Endothelial cell of umbilical vein (primary cell): ENCODE measurements at places on chromosomes 1 and 21. TPM values are rescaled to one million over a fixed set of nuclear protein-coding genes. Genes with fewer than 3 reads are reported as not detected.
A peak's percentile ranks its signal among the peaks of the same experiment; 100 is the strongest.

Gene SLC1A7
- not detected in 2 replicates for polyA plus RNA-seq

DNA sequence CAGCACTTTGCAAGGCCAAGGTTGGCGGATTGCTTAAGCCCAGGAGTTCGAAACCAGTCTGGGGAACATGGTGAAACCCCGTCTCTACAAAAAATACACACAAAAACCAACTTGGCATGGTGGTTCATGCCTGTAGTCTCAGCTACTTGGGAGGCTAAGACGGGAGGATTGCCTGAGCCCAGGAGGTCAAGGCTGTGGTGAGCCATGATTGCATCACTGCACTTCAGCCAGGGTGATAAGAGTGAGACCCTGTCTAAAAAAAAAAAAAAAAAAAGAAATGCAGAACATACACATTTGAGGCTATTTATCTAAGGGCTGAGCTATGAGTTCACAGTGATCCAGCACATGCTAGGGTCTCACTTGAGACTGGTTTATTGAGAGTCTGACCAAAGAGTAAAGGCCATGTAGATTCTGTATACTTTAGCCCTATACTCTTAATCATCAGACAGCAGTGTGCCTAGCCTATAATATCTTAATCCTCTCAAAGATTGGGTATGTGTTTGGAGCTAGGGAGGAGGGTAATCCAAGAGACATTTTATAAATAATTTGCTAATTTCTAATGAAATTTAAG, 23.9 kb downstream of the RNF2 start:
- no peak overlapping the region for H3K4me3 ChIP-seq
- no peak overlapping the region for H3K27ac ChIP-seq
- no peaks in the 10 kb centered on the region for H3K27me3 ChIP-seq
- no peaks in the 10 kb centered on the region for H3K36me3 ChIP-seq
- no peak for DNase-seq
- no peaks in the 10 kb centered on the region for H3K4me1 ChIP-seq

DNA sequence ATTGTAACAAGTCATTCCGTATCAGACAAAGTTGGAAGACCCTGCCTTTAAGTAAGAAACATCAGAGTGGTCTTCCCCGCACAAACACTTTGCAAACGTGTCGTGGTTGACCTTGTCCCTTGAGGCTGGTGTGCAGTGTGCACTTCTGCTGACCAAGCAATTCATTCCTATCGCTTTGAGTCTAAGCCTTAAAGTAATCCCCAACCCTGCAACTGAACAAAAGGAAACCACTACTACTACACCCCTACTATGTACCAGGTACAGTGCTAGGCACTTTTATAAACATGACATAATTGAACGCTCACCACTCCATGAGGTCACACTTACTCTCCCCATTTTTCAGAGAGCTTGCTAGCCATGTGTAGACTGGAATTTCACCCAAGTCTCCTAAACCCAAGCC, 10.6 kb downstream of the ITPKB start:
- no peak overlapping the region for H3K27ac ChIP-seq
- H3K27me3 ChIP-seq: no peaks in the 10 kb centered on the region
- no peak overlapping the region for H3K4me3 ChIP-seq
- peaks cover 8% of the 10 kb centered on the region for H3K4me1 ChIP-seq

Gene CA6
- polyA plus RNA-seq: not detected in 2 replicates

DNA sequence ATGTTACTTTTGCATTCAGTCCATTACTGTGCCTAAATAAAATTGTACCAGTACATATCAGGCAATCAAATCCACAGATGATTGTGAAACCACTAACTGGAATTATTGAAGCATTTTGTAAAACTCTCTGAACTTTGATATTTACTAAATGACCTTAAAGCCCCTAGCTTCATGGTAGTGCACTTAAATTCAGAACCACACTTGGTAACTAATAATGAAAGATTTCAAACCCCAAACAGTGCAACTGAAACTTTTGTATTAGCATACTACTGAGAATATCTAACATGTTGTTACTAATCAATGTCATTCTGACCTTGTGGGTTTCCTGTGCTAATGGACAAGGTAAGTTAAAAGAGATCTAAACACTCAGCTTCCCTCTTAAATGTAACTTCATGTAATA, at the start of gene CFHR3:
TSS of gene CFHR3 (plus strand) at position 238 of the 400 bp plus-strand sequence. CDS start at position 285, 47 bp downstream.
- no peak for DNase-seq
- H3K27me3 ChIP-seq: no peaks in the 10 kb centered on the region
- H3K4me1 ChIP-seq: no peaks in the 10 kb centered on the region
- no peaks in the 10 kb centered on the region for H3K36me3 ChIP-seq
- no peak within 1 kb of the TSS for H3K4me3 ChIP-seq

Gene SH2D5
- polyA plus RNA-seq: 0.18 and 0.23 TPM in 2 replicates

DNA sequence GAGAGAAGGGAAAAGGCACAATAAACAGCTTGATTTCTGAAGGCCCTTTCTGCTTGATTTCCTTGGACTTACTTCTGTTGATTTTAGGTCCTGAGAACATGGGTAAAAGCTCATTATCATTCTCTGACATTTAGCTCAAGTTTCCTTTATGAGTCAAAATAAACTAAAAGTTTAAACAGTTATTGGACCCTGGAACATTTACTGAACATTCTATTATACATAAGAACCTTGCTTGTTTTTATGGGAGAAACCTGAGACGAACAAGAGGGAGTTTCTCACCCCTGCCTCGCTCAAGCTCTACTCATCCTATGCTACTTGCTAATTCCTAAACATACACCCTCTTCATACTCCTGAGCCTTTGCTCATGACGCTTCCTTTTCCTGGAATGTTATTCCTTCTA, 538.3 kb upstream of the PKN2 start:
- no peak overlapping the region for H3K4me3 ChIP-seq
- H3K27ac ChIP-seq: no peak overlapping the region
- H3K4me1 ChIP-seq: no peaks in the 10 kb centered on the region
- no peak for DNase-seq

- no peaks in the 10 kb centered on the region for H3K4me1 ChIP-seq
- no peak overlapping the region for H3K4me3 ChIP-seq
- no peaks in the 10 kb centered on the region for H3K27me3 ChIP-seq
- no peak for DNase-seq
- no peak overlapping the region for H3K27ac ChIP-seq
Observed at GRCh38 chr1:2967329-2967725, 53.9 kb upstream of the ACTRT2 start.

Gene KRTAP12-2
- not detected in 2 replicates for polyA plus RNA-seq

DNA sequence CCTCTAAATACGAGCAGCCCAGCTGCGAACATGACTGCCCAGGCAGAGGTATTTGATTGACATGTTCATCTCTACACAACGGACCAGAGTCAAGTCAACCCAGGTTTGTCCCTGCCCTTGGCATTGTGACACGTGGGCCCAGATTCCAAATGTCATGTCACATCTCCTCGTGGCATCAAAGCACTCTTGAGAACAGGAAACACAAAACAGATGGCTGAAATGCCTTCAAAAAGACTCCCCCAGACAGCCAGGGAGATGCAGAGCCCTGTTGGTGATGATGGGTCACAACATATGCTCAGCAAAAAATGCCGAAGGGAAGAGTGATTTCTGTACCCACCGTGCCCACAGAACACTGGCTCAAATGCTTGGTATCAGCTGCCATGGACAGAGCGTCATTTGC, 337.8 kb upstream of the DAB1 start:
- no peak overlapping the region for H3K27ac ChIP-seq
- no peaks in the 10 kb centered on the region for H3K4me1 ChIP-seq
- DNase-seq: no peak

GRCh38 chr1:32933742-32934322, 30.8 kb downstream of the RNF19B start:
- H3K4me3 ChIP-seq: no peak overlapping the region
- DNase-seq: peak; percentile 95
- H3K36me3 ChIP-seq: peaks cover 5% of the 10 kb centered on the region
- H3K27me3 ChIP-seq: no peaks in the 10 kb centered on the region
- H3K27ac ChIP-seq: peak overlapping the region; percentile 33

Gene IL20
- not detected in 2 replicates for polyA plus RNA-seq

Gene FCGR3B
- polyA plus RNA-seq: not detected in 2 replicates

Gene MNDA
- polyA plus RNA-seq: not detected in 2 replicates

- no peak overlapping the region for H3K27ac ChIP-seq
- H3K4me1 ChIP-seq: no peaks in the 10 kb centered on the region
- H3K27me3 ChIP-seq: no peaks in the 10 kb centered on the region
- H3K36me3 ChIP-seq: no peaks in the 10 kb centered on the region
Observed at GRCh38 chr21:31743712-31744111, 11.8 kb upstream of the SCAF4 start.
